ENCODE measurements at places on chromosomes 2 and 18. TPM values are rescaled to one million over a fixed set of nuclear protein-coding genes. Genes with fewer than 3 reads are reported as not detected.

DNA sequence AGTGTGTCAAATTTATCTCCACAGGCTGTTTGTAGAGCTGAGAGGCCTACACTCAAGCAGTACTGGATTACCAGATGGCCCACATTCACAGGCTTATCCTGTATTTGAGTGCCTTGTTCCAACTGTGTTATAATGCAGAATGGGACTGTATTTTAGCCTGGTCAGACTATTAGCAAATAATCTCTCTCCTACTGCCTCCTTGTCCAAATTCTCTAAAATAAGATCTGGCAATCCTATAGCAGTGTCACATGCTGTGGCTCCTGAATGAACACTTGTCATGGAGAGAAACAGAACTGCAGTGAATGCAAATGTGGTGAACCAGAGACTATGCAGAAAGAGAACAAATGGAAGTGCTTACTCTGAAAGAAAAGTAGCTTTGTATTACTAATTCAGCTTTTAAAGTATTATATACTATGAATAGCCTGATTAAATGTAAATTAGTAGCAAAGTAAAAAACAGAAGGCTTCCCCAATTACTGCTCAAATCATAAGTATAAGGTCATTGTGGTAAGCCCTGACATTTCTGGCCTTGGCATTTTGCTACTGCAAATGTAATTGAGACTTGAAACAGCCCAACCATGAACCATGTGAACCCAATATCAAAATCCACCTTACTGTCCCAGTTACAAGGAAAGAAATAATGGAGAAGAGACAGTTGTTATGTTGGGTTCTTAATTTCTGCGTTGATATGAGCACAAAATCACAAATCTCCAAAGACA lies 80.0 kb downstream of the MAP4K3 start:
- DNase-seq = no peak

The EHBP1 gene
- 10.9 TPM for total RNA-seq

The MOGAT1 gene
- total RNA-seq = not detected

- peak; percentile 53 for DNase-seq
These were observed 27.6 kb downstream of the CELF4 start for GRCh38 chr18:37537868-37538525.

- DNase-seq = no peak
These were observed 1.5 kb downstream of the ESCO1 start for GRCh38 chr18:21598726-21599584.

GRCh38 chr2:168220965-168221819 lies 26.2 kb downstream of the STK39 start:
- DNase-seq = no peak

- DNase-seq = peak; percentile 68
These were observed 319.8 kb downstream of the RND3 start for GRCh38 chr2:150167711-150168110.

- DNase-seq = peak; percentile 74
These were observed at the start of gene FLACC1 for GRCh38 chr2:201357221-201357620. TSS of gene FLACC1 (minus strand) at chr2:201357345. CDS start at chr2:201351404, 5,941 bp downstream.

- no peak for DNase-seq
These were observed 118.6 kb downstream of the ANKRD44 start for GRCh38 chr2:197191940-197192322.

All from H4 (cell line).